ENCODE measurements at places on chromosomes 3 and 15. TPM values are rescaled to one million over a fixed set of nuclear protein-coding genes. Genes with fewer than 3 reads are reported as not detected.

Gene ZNF717
- 18.8 TPM for total RNA-seq

Gene POLQ
- 1.8 TPM for total RNA-seq

Gene GORASP1
- 36.8 TPM for total RNA-seq

Gene CP
- 1.1 TPM for total RNA-seq

Gene IQCF6
- not detected for total RNA-seq

Gene SCG3
- total RNA-seq, result not detected

Gene LRRIQ4
- not detected for total RNA-seq

Gene CHRNA5
- 0.14 TPM for total RNA-seq

Gene CD200
- total RNA-seq, result 4.0 TPM

Gene CCR1
- total RNA-seq, result 1.3 TPM

Gene CNTN3
- 2.4 TPM for total RNA-seq
